ENCODE measurements at places on chromosomes 5 and 9.

GRCh38 chr9:15755660-15756059 lies 202.8 kb downstream of the CCDC171 start:
- DNase-seq = no peak

DNA sequence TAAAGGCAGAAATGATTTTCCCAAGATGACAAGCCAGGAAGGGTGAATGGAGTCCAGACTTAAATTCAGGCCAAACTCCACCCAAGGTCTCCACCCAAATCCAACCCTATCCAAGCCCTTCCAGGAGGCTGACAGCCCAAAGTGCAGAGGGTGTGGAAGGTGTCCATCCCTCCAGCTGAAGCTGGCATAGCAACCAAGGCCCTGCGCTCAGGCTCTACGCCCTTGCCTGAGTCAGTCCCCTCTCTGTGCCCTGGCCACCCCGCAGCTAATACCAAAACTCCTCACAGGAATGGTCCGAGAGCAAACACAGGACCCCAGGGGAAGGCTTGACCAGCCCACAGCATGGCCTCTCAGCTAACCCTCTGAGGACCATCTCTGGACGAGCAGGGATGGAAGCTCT lies 2.1 kb downstream of the SEPTIN8 start:
- DNase-seq = no peak

GRCh38 chr5:109399092-109399759 lies 10.5 kb downstream of the PJA2 start:
- no peak for DNase-seq

- DNase-seq = no peak
Observed at GRCh38 chr5:174925586-174925985, 201.2 kb downstream of the MSX2 start.

DNA sequence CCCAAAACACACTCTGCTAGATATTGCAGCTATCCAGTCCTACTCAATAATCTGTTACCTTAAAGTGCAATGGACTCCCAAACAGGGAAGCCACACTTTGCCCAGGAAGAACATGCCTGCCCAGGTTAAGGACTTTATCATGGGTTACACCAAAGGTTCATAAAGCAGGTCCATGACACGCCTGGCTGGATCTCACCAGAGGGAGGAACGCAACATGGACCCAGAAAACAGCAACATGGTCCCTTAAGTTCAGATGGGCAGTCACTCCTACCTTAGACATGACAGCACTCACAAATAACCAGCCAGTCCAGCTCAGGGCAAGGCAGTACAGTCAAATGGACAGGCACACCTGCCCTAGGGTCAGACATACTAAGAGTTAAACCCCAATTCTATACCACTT lies 3.8 kb downstream of the P4HA2 start:
- DNase-seq = no peak

GRCh38 chr9:132877824-132878694 lies at the start of gene AK8:
Gene AK8 (minus strand): TSS chr9:132878284. CDS start chr9:132878255, 29 bp downstream.
- peak; percentile 38 for DNase-seq

- no peak for DNase-seq
Observed at GRCh38 chr5:132461569-132462070, 29.0 kb downstream of the IRF1 start.

- DNase-seq = no peak
Observed at GRCh38 chr9:68416936-68417564, 60.6 kb downstream of the PGM5 start.

DNA sequence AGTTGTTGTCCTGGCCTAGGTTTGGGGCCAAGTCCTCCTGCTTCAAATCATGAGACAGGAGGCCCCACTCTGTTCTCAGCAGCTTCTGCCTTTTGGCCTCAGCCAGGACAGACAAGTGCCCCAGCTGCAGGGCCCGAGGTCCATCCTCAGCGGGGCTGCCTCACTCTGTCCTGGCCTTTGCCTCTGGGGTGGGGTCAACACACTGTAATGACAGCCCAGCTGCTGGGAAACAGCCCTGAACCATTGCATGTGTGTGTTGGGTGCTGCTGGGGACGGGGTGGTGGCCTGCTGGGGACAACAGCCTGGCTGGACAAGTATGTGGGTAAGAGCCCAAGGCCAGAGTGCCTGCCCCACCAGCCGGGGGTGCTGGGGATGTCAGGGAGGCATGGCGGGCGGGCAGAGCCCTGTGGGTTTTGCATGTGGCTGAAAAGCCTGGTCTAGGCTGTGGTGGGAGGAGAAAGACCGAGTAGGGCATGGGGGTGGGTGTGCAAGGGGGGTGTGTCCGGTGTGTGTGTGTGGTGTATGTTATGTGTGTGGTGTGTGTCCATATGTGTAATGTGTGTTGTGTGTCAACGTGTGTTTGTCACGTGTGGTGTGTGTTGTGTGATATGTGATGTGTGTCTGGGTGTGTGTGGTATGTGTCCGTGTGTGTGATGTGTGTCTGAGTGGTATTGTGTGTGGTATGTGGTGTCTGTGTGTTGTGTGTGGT lies 71.7 kb downstream of the KCNT1 start:
- no peak for DNase-seq

- DNase-seq = no peak
Observed at GRCh38 chr5:95280401-95281095, 4.3 kb downstream of the MCTP1 start.

- no peak for DNase-seq
Observed at GRCh38 chr9:116697362-116697761, 10.3 kb downstream of the TRIM32 start.

- DNase-seq = no peak
Observed at GRCh38 chr5:151253605-151253950, 593 bp downstream of the GM2A start.

GRCh38 chr9:36679710-36680109 lies 107.0 kb downstream of the MELK start:
- DNase-seq = no peak

- DNase-seq = no peak
Observed at GRCh38 chr5:124059200-124059599, 547.2 kb downstream of the CSNK1G3 start.

- no peak for DNase-seq
Observed at GRCh38 chr5:76372323-76373054, 30.6 kb upstream of the IQGAP2 start.

GRCh38 chr5:14776602-14777001 lies 95.0 kb downstream of the ANKH start:
- no peak for DNase-seq

GRCh38 chr9:86572904-86573303 lies 218.7 kb upstream of the TUT7 start:
- DNase-seq = no peak

DNA sequence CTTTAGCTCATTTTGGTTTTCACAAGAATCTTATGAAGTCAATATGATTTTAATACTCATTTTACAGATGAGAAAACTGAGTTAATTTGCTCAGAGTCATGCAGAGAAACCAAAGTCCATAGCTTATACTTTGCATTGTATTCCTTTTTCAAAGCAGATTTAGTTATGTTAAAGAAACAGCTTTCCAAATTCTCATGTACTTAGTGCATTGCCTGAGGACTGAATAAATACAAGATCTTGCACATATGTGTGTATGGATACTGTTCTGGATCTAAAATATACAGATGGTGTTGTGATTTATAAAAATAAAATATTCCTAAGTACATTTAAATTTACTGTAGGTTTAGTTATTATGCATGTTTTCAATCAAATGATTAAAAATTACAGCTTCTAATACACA lies 43.5 kb upstream of the CD180 start:
- no peak for DNase-seq

- no peak for DNase-seq
Observed at GRCh38 chr5:173657741-173658356, 41.4 kb upstream of the BOD1 start.

GRCh38 chr9:98944734-98945074 lies 997 bp downstream of the COL15A1 start:
- no peak for DNase-seq

- DNase-seq = no peak
Observed at GRCh38 chr5:153711755-153712154, 221.3 kb downstream of the GRIA1 start.

GRCh38 chr5:68033029-68033428 lies 182.5 kb upstream of the PIK3R1 start:
- no peak for DNase-seq

DNA sequence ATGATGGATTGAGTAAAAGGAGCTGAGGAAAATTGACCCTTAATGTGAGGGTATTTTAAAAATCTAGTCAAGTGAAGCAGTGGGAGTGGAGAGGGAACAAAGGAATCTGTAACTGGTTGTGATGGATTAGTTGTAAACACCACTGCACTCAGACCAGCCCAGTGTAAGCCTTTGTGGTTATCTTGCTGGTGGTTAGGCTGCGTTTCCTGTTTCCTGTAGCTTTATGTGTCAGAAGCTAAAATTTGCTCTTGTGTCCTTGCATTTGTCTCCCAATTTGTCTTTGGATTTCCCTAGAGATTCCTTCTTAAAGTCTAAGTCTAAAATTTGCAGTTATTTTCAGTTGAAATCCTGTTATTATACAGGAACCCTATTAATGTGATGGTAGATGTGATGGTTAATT lies 6.3 kb downstream of the IFNA21 start:
- DNase-seq = no peak

DNA sequence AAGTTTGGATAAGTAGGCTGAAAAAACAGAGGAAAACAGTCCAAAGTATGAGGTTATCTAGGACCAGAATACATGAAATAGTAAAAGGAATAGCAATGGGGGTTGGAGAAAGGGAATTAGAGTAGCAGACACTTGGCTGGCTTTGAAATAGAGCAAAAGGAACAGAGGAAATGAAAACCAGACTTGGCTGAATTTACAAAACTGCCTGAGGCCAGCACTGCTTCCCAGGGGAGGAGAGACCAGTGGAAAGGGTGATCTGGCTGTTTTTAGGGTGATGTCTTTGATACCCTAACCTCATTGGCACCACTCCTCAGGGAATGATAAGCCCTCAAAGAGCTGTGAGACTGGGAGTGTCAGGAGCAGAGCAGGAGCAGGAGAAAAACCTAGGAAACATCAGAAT lies 413.4 kb upstream of the SLC30A5 start:
- DNase-seq = no peak

- DNase-seq = no peak
Observed at GRCh38 chr9:117681888-117682287, 22.3 kb upstream of the TLR4 start.

GRCh38 chr9:135340143-135340655 lies 139.4 kb upstream of the PPP1R26 start:
- no peak for DNase-seq

DNA sequence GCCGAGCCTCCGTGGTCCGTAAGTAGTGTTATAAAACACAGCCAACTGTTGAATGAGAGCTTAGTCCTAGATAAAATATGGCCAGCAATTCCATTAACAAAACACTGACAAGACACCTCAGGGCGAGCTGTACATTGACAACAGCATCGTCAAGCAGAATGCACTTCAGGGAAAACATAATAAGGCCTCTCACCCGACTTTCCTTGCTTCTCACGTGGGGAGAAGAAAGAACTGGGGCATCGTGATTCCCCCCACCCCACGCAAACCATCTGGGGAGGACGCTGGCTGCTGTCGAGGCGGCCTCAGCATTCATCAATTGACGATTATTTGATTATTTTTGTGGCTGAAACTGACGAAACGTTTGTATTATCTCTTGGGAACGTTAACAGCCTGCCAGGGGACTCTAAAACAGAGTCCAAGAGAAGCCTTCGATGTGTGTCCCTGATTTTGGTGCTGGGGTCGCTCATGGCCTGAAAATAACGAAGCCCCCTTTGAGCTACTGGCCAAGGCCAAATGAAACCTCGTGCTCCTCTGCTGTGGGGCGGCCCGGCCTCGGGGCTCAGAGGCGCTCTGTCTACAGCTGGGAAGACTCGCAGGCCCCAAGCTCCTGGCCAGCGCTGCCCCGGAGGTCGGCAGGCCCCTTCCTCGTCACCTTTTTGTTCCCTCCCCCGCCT lies 464 bp downstream of the GDF9 start:
- DNase-seq = no peak

GRCh38 chr5:134459010-134459403 lies 47.3 kb upstream of the CDKN2AIPNL start:
- no peak for DNase-seq

DNA sequence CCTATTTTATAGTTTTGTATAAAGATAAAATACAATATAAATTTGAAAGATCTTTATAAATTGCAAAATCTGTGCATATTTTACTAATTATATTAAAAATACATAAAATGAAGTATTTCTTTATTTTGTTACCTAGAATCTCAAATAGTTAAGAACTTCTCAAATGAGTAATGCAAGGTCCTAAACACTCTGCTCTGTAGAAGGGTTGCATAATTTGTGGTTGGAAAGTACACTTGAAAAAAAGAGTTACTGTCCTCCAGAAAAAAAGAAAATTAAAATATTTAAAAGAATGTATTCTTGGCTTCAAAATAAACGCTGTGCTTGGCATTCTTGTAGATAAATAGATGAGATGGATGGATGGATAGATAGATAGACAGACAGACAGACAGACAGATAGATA lies 428.8 kb upstream of the CDH6 start:
- no peak for DNase-seq

- no peak for DNase-seq
Observed at GRCh38 chr9:76221423-76221822, 172.8 kb downstream of the RFK start.

GRCh38 chr9:75914883-75915452 lies 24.5 kb downstream of the PCSK5 start:
- DNase-seq = no peak

GRCh38 chr5:72561148-72561972 lies 54.1 kb upstream of the ZNF366 start:
- DNase-seq = no peak

- no peak for DNase-seq
Observed at GRCh38 chr9:91818225-91818585, 131.8 kb downstream of the ROR2 start.

GRCh38 chr9:122835313-122835731 lies 6.9 kb upstream of the PDCL start:
- DNase-seq = no peak

GRCh38 chr9:120875643-120875953 lies 1.4 kb downstream of the PHF19 start:
- DNase-seq = no peak

DNA sequence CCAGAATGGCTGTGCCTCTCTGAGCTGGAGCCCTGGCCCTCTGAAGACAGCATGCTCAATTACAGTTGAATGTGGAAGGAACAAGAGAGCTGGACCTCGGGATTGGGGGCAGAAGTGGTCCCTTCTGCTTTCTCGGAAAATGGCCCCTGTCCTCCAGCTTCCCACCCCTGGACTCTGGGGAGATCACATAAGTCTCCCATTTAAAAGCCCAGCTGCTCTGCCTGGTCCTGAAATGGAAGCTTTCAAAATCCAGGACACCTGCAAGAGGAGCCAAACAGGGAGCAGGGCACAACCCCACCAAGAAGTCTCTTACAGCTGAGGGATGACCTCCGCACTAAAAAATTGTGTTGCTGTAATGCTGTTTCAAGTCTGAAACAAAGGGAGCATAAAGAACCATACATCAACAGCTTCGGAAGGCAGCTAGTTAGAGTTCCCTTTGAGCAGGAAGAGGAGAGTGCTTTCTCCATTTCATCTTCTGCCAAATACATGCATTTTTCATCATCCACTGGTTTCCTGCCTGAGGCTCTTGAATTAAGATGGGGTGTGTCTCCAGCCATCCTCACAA lies 48.2 kb downstream of the TGFBI start:
- no peak for DNase-seq

- DNase-seq = no peak
Observed at GRCh38 chr9:96135753-96136290, 166.2 kb downstream of the HSD17B3 start.

- DNase-seq = no peak
Observed at GRCh38 chr5:133347039-133347438, 265.3 kb downstream of the FSTL4 start.

Data from activated naive CD8-positive, alpha-beta T cell treated with anti-CD3 and anti-CD28 coated beads, Interleukin-2, amount 50 U/mL, for 16 hours (primary cell).